ENCODE measurements at places on chromosomes 2 and 18. TPM values are rescaled to one million over a fixed set of nuclear protein-coding genes. Genes with fewer than 3 reads are reported as not detected.

Gene PXDN
- total RNA-seq, result 179 TPM

Gene NCK2
- total RNA-seq, result 33.1 TPM

Gene IFIH1
- 6.3 TPM for total RNA-seq

Gene SOWAHC
- total RNA-seq, result 11.5 TPM

Gene RBMS1
- total RNA-seq, result 41.8 TPM

Gene HOXD12
- not detected for total RNA-seq

Gene MCFD2
- 185 TPM for total RNA-seq

Gene NEU2
- not detected for total RNA-seq

Gene ZNF532
- total RNA-seq, result 26.4 TPM

Gene THSD7B
- not detected for total RNA-seq

Gene CDK15
- total RNA-seq, result not detected

Gene ZNF24
- total RNA-seq, result 20.7 TPM

Gene ACADL
- not detected for total RNA-seq

Gene CCDC102B
- 17.7 TPM for total RNA-seq

Gene GALNT3
- under 0.01 TPM for total RNA-seq

Gene RAB17
- 12.6 TPM for total RNA-seq

Gene GALNT14
- not detected for total RNA-seq

Gene FTCDNL1
- total RNA-seq, result 0.40 TPM

Gene LIMS4
- 47.8 TPM for total RNA-seq

Gene UGT1A4
- total RNA-seq, result not detected

Gene GCKR
- not detected for total RNA-seq

Gene SULT1C4
- 94.6 TPM for total RNA-seq

Gene MRPL19
- 22.7 TPM for total RNA-seq

Gene SH3RF3
- total RNA-seq, result 4.8 TPM

Gene PLB1
- total RNA-seq, result 0.22 TPM

Gene KRTCAP3
- not detected for total RNA-seq

Gene ARHGAP25
- total RNA-seq, result 8.9 TPM

Gene CRYBA2
- total RNA-seq, result not detected

Gene TMEM200C
- total RNA-seq, result not detected

Gene CNGA3
- total RNA-seq, result not detected

Gene GKN2
- total RNA-seq, result not detected

Gene CYP1B1
- not detected for total RNA-seq

Gene SNORC
- total RNA-seq, result 0.40 TPM

Gene B3GNT7
- total RNA-seq, result 4.4 TPM

Gene IL1R2
- 0.22 TPM for total RNA-seq

Gene MAL
- not detected for total RNA-seq

Gene CMPK2
- total RNA-seq, result 0.65 TPM

Gene WNT10A
- not detected for total RNA-seq

Gene ANKRD62
- not detected for total RNA-seq

Gene TGFA
- total RNA-seq, result 7.8 TPM

Gene MEIS1
- 8.1 TPM for total RNA-seq

Gene MYO5B
- 0.87 TPM for total RNA-seq

Gene INHBB
- total RNA-seq, result 21.1 TPM

All from lung microvascular endothelial cell (primary cell).